ENCODE measurements at places on chromosomes 4 and X.

DNA sequence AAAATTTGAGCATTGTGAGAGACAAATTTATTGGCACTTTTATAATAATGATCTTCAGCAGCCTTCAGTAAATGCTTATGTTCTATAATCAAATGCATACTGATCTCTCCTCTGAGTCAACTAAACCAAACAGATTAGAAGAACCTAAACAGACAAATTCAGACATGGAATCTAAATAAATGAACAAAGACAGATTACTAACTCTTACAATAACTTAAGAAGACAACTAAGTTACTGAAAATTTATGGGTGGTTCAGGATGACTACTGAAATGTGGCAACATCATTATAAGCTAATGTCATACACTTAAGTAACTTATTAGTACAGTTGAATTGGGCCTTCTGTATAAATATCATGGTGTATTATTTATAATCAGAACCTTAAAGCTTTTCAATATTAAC is 127.3 kb downstream of the NEK1 start:
- no peak for DNase-seq

DNA sequence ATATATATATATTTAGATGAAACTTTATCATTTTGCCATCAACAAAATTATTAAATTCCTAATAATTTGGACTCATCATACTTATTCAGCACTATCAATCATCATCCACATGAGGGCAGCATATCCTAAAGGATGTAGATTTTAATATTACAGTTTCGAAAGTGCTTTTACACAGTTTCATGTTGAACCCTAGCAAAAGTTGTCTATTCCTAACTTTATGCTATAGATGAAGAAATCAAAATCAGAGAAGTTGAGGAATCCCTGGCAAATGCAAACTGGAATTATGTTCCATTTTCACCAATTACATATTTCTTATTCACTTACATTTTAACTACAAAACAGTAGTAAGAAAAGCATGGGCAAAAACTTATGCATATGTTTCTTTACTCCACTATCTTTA is 36.6 kb upstream of the UGT2A1 start:
- peak; percentile 21 for DNase-seq

DNA sequence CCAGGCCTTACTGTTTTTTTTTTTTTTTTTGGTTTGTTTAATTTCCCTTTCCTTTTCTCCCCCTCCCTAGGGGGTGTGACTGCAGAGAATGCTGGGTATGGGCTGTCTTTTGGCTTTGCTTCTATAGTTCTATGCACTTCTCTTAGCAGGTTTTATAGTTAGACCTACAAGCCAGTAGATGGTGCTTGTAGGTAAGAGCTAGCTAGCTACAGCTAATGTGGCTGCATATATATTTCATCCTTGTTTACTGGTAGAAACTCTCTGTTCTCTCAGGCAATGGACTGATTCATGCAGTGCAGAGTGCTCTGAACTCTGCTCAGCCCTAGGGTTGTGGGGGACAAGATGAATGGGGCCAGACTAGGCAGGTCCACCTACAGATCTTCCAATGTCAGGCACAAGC is 246.4 kb downstream of the SH2D1A start:
- DNase-seq = no peak

DNA sequence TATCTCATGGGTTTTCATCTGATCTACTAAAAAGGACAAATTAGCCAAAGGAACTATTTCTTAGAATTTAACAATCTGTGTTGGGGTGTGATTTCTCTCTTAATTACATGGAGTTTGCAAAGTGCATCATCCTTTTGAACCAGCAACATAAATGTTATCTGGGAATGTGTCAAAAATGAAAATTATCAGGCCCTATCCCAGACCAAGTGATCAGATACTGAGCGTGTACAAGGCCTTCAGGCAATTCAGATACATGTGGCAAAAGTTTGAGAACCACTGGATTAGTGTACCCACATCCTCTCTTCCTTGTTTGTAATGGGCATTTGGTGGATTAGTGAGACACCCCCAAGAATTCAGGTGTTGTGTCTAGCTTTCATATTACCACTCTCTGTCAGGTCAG is 3.8 kb downstream of the SH3D19 start:
- no peak for DNase-seq

GRCh38 chr4:146033149-146033548 is 94.5 kb upstream of the ZNF827 start:
- DNase-seq = no peak

DNA sequence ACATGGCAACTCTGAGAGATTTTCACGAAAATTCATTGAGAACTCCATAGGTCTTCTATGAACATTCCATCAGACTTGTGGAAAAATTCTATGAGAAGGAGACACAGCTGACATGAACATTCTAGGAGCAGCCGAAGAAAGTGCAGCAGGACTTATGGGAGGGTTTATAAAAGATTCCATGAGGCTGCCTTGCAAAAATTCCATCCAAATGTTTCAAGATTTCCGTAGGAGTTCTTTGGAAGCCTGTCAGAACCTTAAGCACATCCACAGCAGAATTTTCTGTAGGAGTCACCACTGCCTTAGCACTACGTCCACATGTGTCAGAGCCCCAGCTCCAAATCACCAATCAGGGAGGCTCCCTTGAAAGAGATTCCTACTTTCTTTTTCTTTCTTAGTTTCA is 67.0 kb upstream of the MSX1 start:
- DNase-seq = no peak

DNA sequence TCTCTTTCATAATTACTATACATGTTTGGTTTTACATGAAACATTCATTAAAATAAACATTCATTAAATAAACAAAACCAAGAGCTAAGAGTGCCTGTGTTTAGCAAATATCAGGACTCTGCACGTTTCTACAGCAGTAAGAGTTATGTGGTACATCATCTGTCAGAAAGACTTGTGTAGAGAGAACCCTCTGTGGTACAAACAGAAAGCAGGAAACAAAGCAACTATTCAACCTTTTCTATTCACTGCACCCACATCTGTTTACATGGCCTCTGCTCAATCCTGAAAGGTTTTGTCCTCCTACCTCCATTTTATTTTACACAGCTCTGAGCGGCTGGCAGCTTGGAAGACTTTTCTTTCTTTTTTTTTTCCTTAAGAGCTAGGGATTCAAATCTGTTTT is 90.7 kb upstream of the PCDH18 start:
- DNase-seq = no peak

DNA sequence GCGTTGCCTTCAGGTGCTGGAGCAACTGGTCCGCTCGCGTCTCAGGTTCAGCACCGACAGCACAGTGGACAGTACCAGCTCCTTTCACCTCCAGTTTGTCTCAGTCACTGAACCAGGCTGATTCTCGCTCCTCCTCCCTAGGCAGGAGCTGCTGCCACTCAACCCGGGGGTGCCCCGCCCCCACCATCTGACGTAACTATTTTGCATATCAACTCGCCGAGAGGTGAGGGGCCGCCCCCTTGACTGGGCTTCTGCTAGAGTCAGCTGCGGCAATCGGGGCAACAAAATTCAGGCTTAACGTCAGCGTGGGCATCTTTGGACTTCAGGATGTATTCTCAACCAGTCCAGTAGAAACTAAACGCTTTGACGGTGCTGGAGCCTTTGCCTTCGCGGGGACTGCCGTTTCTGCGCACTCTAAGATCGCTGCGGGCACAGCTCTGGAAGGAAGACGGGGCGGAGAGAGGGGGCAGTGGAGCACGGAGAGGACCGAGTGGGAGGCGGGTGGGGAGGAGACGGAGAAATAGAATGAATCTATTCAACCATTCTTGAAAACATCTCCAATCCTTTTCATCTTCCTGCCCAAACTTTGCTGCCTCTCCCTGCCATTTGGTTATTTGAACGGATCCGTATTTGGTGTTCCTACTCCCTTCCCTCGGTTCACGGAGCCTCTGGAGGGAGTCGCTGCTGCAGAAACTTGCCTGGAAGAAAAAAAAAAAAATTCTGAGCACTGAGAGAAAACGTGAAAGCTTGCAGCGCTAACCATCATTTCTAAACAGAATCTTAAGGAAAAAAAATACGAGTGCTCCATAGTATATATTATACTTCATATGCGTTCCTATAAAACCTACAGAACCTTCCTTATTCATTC is at the start of gene FSTL5:
FSTL5 (minus strand) TSS at position 109 of the 868 bp plus-strand sequence. CDS start 52,604 bp downstream, outside the sequence.
- peak; percentile 84 for DNase-seq

DNA sequence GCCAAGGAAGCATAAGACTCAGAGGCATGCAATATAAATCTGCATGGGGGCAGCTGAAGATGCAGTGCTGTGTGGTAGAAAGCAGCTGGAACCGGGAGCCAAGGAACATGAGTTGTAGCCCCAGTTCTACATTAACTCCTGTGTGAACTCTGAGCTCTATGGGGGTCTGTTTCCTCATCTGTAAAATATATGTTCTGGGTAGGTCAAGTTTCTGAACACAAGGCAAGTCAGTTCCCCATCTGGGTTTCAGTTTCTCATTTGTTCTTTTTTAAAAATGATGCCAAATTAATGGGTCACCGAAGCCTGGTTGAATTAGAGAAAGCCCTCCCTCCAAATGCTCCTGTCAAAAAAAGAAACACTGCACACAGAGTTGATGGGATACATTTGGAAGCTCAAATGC is 24.0 kb downstream of the UNC5C start:
- DNase-seq = peak; percentile 46

- no peak for DNase-seq
Observed at GRCh38 chrX:15748841-15749240, 10.8 kb downstream of the CA5B start.

GRCh38 chr4:147078875-147079658 is 133.4 kb upstream of the TTC29 start:
- peak; percentile 93 for DNase-seq

DNA sequence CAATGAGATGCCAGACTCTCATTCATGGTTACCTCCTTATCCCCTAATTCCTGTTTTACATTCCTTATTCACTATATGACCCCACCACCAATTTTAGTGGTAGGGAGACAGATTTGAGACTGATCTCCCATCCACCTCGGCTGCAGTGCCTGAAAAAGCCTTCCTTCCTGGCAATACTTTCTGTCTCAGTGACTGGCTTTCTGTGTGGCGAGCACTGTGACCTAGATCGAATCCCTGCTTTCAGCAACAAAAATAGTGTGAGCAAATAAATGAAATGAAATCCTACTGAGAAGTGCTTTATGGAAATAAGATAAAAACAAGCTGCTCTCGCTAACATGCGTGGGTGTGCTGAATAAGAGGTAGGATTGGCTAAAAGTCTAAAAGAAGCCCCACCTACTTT is 165.3 kb downstream of the GPM6A start:
- DNase-seq = no peak

GRCh38 chr4:164933244-164933643 is 44.2 kb downstream of the TRIM61 start:
- no peak for DNase-seq

All from spinal cord (tissue), 10 donors.